ENCODE measurements at places on chromosomes 6 and 20. TPM values are rescaled to one million over a fixed set of nuclear protein-coding genes. Genes with fewer than 3 reads are reported as not detected.

SLC22A2 gene
- 0.75 TPM for total RNA-seq

SAMD5 gene
- total RNA-seq, result 0.86 TPM

SOX18 gene
- total RNA-seq, result 5.6 TPM

DNA sequence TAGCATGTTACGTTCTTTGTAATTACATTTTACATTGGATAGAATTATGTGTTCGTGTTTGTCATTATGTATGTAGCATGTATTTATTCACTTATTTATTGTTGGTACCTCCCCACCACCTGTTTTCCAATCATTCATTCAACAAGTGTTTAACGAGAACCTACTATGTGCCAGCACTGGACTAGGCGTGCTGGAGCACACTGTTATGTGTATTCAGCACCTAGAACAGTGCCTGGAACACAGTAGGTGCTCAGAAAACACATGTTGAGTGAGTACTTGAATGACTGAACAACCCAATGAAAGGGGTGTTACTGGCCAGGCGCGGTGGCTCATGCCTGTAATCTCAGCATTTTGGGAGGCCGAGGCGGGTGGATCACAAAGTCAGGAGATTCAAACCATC is 11.3 kb downstream of the ETV7 start:
- DNase-seq, result no peak
- no peaks in the 10 kb centered on the region for H3K4me1 ChIP-seq
- H3K36me3 ChIP-seq, result no peaks in the 10 kb centered on the region
- no peak overlapping the region for H3K27ac ChIP-seq
- no peaks in the 10 kb centered on the region for H3K27me3 ChIP-seq

GRCh38 chr6:162615016-162615705 is 112.4 kb downstream of the PRKN start:
- H3K4me3 ChIP-seq, result no peak overlapping the region
- no peaks in the 10 kb centered on the region for H3K27me3 ChIP-seq
- H3K36me3 ChIP-seq, result no peaks in the 10 kb centered on the region
- no peak overlapping the region for H3K27ac ChIP-seq
- no peaks in the 10 kb centered on the region for H3K4me1 ChIP-seq

DNA sequence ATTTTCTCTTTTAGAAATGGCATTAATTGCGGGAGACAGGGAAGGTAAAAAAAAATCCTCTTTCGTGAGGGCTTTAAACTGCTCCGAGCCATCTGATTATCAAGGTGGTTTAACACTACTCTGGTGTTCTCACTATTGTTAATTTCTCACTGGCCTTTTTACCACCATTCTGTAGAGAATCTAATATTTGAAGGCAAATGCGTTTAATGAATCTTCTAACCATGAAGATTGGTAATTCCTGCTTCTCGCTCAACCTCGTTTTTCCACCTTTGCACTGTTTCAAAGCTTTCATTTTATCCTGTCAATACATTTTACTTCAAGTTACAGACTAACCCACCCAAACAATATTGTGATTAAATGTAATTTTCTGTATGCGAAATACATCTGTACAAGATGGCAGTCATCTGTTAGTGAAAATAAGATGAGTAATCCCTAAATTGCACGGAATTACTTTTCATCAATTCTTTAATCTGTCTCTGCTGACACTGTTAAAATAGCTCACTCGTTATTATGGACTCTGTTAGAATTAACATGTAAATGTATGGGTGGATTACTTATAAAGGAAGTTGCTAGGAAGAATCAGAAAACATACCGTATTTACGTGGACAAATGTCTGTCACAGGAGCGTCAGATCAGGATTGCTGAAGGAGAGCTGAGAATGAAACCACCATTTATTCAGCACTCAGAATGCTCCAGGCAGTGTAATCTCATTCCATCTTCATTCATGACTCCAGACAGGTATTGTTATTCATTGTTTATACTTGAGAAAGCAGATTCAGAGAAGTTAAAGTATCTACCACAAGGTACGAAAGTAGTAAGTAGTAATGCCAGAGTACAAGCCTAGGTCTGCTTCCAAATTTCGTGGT is 1.1 kb upstream of the LCA5 start:
- H3K27ac ChIP-seq, result peak overlapping the region; percentile 95

DNA sequence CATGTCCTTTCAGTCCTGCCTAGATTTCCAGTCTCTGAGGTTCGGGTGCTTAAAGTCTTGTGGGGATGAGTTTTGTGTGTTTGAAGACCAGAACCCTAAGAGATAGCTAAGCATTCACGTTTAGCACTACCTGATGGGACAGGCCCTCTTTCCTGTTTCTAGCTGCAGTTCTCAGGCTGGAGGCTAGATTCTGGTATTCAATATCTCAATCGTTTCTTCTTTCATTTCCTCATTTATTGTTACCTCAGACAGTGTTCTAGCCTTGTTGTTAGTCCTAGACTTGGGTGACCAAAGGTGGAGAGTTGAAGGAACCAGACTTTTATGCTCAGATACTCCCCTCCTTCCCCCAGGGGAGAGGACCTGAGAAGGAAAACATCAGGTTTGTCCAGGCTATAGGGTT is 16.8 kb downstream of the CEP250 start:
- H3K27me3 ChIP-seq, result no peaks in the 10 kb centered on the region
- no peak overlapping the region for H3K27ac ChIP-seq
- H3K4me3 ChIP-seq, result no peak overlapping the region

GRCh38 chr6:75349262-75349984 is 64.8 kb upstream of the TMEM30A start:
- H3K36me3 ChIP-seq, result peaks cover 6% of the 10 kb centered on the region
- peak overlapping the region; percentile 48 for H3K4me3 ChIP-seq
- H3K27me3 ChIP-seq, result no peaks in the 10 kb centered on the region
- DNase-seq, result no peak
- H3K27ac ChIP-seq, result peak overlapping the region; percentile 49
- peaks cover 9% of the 10 kb centered on the region for H3K4me1 ChIP-seq

- no peak for DNase-seq
- no peak overlapping the region for H3K27ac ChIP-seq
- H3K4me1 ChIP-seq, result peaks cover 11% of the 10 kb centered on the region
- peaks cover 16% of the 10 kb centered on the region for H3K36me3 ChIP-seq
- no peak overlapping the region for H3K4me3 ChIP-seq
- H3K27me3 ChIP-seq, result no peaks in the 10 kb centered on the region
Measured at GRCh38 chr20:25324412-25324811, 66.2 kb downstream of the ABHD12 start.

Data from esophagus muscularis mucosa (tissue), 4 donors.